ENCODE measurements at places on chromosomes 7 and 10. TPM values are rescaled to one million over a fixed set of nuclear protein-coding genes. Genes with fewer than 3 reads are reported as not detected.

GRCh38 chr10:48817141-48817540, 122.5 kb downstream of the LRRC18 start:
- peak; percentile 32 for DNase-seq

The KAZALD1 gene
- 7.0 TPM for total RNA-seq

GRCh38 chr7:106313966-106314365, 29.2 kb upstream of the NAMPT start:
- no peak for DNase-seq

GRCh38 chr10:132884691-132885271, 57.6 kb downstream of the CFAP46 start:
- DNase-seq: no peak

The COPG2 gene
- 13.1 TPM for total RNA-seq

- DNase-seq: no peak
These were observed 4.7 kb upstream of the LANCL2 start for GRCh38 chr7:55360486-55360885.

DNA sequence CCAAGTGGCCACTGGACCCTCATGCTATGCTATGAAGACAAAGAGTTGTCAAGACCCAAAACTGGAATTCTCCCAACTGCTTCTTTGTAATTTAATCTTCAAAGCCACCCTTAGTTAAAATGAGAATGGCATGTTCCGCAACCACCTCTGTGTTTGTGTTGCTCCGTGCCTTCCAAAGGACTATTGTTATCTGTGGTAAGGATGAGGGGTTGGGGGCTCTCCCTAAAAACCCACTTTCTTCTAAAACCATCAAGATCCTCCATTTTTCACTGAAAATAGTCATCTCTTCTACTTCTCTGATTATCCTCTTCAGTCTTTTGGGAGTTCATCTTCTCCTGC, 222.1 kb upstream of the AOAH start:
- DNase-seq: no peak

The GRM3 gene
- total RNA-seq: not detected

All from right atrium auricular region (tissue), 2 donors.